ENCODE measurements at places on chromosomes 5 and 9.

- DNase-seq, result peak; percentile 85
Observed at GRCh38 chr5:115461506-115462290, 82.9 kb downstream of the FEM1C start.

GRCh38 chr5:149360272-149360671, 2.4 kb downstream of the PCYOX1L start:
- no peak for DNase-seq

DNA sequence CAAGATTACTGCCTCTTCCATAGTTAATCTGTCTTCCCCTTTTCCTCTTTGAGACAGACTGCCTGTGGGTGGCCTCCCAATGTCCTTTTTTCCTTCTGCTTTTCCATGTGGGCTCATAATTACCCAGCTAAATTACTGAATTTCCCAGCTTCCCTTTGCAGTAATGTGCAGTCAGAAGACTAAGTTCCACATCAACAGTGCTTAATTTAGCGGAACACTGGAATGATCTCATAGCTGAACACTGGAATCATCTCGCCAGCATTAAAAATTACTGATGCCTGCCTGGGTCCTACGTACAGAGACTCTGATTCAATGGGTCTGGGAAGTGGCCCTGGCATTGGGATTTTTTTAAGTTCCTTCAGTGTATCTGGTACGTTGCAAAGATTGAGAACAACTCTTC, 84.3 kb downstream of the DNAH5 start:
- DNase-seq, result no peak

GRCh38 chr5:132209901-132210545, 17.6 kb downstream of the P4HA2 start:
- no peak for DNase-seq

GRCh38 chr5:144697847-144698262, 527.2 kb downstream of the KCTD16 start:
- no peak for DNase-seq

DNA sequence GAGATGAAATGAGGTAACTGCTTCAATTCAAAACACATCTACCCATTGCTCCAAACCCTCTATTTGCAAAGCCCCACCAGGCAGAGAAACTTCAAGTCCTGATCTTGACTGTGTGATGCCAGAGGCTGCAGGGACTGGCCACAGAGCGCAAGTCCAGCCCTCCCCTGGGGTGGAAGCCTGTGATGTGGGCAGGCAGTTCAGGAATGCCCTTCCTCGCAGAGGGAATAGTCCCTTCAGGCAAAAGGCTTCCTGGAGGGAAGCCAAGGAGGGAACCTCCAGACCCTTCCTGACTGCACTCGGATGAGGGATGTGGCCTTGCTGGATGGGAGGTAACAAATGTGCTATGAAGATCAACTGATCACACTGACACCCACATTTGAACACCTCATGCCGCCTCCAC, 131.2 kb downstream of the SLIT3 start:
- DNase-seq, result no peak

GRCh38 chr5:170648541-170648940, 135.0 kb upstream of the GABRP start:
- no peak for DNase-seq

DNA sequence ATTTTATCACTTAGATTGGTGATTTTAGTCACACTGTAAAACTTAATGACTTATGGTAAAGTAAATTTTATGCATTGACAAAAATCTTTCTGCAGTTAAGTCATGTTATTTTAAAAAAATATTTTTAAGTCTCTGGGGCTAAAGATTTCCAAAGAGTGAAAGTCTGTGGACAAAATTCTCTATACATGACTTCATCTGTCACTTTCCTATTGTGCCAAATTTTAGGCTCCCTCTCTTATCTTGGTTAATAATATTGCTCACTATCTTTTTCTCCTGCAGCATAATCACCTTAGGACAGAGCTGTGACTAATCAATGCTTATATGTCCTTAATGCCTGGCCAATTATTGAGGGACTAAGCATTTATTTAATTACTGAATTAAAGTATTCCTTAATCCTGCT, 15.2 kb downstream of the LURAP1L start:
- DNase-seq, result no peak

- no peak for DNase-seq
Observed at GRCh38 chr5:111857623-111858022, 100.6 kb upstream of the NREP start.

DNA sequence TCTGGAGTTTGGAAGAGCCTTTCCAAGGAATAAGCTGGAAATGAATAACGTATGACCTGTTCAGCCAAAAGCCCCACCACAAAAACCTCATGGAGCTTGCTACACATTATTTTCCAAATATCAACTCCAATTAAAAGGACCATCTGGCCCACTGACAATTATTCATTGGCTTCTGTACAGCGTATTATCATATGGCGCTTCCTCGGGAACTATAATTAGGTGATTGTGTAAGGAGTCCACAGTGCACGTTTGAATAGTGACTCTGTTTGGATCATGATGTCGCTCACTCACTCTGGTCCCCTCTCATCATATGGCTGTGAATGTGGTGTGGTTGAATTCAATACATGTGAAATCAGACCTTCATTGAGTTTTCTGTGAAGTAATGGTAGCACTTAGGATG, 52.1 kb downstream of the GDNF start:
- no peak for DNase-seq

DNA sequence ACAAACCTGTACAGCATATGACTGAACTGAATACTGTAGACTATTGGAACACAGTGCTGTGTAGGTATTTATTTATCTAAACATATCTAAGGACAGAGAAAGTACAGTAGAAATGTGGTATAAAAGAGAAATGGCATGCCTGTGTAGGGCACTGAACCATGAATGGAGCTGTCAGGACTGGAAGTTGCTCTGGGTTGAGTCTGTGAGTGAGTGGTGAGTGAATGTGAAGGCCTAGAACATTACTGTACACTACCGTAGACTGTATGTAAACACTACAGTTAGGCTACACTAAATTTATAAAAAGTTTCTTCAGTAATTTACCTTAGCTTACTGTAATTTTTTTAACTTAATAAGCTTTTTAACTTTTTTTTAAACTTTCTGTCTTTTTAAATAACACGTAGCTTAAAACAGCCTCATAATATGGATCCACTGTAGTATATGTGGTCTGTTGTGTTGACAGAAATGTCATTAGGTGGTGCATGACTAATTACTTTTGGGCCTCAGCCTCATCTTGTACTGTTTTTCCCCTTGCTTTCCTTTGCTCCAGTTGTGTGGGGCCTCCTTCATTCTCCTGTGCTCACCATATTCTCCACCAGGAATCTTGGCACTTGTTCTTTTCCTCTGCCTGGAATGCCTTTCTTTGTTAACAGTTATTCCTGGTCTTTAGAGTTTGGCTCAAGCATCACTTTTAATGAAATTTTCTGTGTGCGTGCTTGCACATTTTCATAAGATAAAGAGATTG, 8.8 kb downstream of the SPIN1 start:
- no peak for DNase-seq

- DNase-seq, result no peak
Observed at GRCh38 chr5:100889896-100890295, 13.2 kb downstream of the ST8SIA4 start.

GRCh38 chr5:93608855-93609254, 25.8 kb downstream of the NR2F1 start:
- no peak for DNase-seq

- DNase-seq, result no peak
Observed at GRCh38 chr9:71814226-71814625, 45.9 kb upstream of the CEMIP2 start.
